ENCODE measurements at places on chromosomes 6 and 20. TPM values are rescaled to one million over a fixed set of nuclear protein-coding genes. Genes with fewer than 3 reads are reported as not detected.
A peak's percentile ranks its signal among the peaks of the same experiment; 100 is the strongest.

Gene PPP1R11
- 31.0 TPM for polyA plus RNA-seq

- peak; percentile 15 for DNase-seq
Observed at GRCh38 chr6:34027445-34027936, 118.4 kb downstream of the GRM4 start.

DNA sequence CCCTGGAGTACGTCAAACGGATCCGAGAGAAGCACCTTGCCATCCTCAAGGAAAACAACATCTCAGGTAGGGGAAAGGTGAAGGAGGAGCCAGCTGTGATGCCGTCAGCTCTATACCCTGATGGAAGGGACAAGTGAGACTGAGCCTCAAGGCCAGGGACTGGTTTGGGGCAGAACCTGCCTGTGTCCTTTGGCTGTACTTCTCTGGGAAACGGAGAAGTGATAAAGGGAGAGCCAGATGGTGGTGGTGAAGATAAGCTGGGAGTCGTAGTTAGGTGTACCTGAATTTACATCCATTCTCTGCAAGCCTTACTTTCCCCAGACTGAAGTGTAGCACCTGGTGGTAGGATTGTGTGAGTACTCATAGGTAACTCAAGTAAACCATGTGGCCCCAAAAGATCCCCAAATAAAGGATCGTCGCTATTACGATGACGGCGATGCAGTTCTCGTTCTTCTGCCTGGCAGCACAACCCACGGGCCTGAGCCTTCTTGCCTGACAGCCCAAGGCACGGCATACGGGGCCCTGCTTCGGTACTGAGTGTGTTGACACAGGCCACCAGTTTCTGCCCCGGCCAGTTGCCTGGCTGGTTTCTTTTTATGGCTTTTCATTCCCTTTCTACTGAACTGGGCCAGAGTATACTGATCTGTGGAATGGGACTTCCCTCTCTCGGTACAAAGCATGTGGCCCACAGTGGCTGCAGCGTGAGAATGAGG is 10.6 kb downstream of the PCIF1 start:
- DNase-seq: no peak

DNA sequence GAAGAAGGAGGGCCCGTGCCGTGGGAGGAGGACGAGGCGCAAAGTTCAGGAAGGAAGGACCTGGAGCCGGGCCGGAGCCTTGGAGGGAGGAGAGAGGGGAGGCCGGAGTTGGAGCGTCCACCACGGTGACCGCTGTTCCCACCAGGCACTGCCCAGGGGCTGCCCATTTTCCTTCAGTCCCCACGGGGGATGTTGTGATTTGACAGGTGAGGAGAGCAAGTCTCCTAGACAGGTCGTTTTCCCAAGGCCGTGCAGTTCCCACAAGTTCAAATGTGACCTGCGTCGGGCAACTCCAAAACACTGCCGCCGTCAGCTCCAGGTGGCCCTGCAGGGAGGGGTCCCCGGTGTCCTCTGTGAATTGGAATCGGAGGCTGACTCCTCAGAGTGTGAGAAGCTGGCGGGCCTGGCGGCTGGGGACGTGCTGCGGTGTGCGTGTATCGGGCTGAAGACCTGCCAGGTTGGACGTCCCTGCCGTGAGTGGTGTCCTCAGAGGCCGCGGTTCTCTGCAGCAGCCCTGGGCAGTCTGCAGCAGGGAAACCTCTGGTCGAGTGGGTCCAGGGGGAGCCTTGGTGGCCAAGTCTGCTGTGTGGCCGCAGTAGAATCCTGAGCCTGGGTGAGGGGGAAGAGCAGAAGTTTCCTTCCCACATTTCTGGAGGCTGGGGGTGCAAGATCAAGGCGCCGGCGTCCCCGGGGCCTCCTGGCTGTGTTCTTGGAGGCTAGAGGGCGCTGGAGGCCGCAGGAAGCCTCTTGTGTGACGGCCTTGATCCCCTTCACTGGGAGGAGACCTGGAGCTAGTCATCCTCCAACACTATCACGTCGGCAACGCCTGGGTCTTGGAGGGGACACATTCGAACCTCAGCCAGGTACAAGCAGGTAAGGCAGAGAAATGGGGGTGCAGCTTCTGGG is 115.1 kb upstream of the FRMD1 start:
- DNase-seq: no peak

- no peak for DNase-seq
Observed at GRCh38 chr6:84908304-84908904, 144.0 kb upstream of the TBX18 start.

Measured in hindlimb muscle (tissue), 1 donor.